ENCODE measurements at places on chromosomes 12 and 14. TPM values are rescaled to one million over a fixed set of nuclear protein-coding genes. Genes with fewer than 3 reads are reported as not detected.

GRCh38 chr12:42504049-42504448 is 85.5 kb downstream of the PRICKLE1 start:
- DNase-seq: peak; percentile 36

DNA sequence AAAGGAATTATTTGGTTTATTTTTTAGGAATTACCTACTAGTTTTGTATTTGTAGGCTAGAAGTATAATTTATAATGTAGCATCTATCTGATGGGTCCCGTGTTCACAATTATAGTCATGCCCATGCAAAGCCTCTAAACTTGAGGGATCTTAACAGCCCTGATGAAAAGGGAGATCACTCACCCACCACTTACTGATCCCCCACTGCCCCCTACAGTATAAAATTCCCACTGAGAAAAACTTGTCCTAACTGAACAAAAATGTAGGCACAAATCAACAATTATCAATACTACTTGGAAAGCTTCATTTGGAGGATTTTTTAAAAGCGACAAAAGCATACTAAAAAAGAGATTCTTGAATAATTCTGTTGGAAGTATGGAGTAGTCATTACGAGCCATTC is 21.0 kb downstream of the WIF1 start:
- no peak for DNase-seq

DNA sequence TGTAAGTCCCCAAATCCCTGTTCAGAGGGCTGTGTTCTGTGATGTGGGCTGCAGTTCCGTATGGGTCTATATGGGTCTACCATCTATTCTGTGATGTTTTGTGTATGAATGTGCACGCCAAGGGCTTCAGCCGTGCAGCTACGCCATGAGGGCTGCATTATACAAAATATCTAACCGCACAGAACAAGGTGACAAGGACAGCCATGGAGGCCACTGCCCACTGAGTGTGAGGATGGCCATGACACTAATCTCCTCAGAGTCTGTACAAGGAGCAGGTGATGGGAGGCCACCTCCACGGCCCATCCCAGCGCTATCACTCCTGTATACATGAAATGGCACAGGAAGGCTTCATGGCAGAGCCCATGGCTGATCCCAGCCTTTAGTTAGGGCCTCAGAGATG is 102.0 kb downstream of the DICER1 start:
- DNase-seq: no peak

DNA sequence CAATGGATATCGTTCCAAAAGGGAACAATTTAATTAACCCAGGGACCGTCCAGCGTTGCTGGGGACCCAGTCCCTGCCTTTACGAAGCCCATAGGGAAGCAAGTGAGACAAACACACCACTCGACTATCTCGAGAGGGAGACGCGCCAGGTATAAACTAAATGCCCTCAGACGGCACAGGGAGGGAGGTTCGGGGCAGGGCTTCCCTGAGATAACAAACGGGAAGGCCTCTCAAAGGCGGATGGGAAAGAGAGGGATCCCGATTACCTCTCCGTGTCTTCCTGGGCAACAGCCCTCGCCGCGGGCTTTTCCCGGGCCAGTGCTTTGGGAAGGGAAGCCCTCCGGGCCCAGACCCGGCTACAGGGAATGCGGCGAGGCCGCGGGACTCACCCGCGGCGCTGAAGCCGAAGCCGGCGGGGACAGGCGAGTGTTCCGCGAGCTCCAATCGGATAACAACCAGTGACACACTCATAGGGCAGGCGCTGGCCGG is 390 bp downstream of the BRAP start:
- no peak for DNase-seq

DNA sequence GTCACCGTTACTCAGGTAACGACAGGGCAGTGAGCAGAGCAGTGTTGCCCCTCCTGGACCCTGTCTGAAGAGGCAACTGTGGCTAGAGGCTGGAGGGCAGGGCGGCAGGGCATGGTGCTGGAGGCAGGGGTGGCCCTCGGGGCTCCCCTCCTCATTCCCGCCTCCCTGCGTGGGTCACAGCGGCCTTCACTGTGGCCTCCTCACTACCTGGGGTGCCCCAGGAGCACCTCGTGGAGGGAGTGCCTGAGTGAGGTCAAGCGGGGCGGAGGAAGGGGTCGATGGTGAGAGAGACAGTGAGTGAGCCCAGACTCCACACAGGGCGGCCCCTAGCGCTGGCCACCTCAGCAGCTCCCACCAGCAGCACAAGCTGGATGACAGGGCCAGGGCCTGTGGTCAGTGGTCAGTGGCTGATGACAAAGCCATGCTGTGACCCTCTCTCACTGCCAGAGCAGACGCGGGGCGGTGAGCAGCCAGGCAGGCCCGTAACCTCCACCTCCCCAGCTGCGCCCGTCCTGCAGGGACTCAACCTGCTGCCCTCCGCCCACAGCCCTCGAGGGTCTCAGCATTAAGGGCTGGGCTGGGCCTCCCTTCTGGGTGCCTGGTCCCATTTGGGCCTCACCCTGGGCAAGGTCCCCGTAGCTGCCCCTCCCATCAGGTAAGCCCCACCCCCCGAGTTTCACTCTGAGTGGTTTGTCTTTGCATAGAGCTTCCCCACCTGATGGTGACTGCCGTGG is 17.8 kb downstream of the GPR132 start:
- no peak for DNase-seq

EIF2S3B gene
- polyA plus RNA-seq: 9.8 TPM

KRT8 gene
- polyA plus RNA-seq: 245 TPM

LTB4R gene
- 2.6 TPM for polyA plus RNA-seq

SSPN gene
- 16.5 TPM for polyA plus RNA-seq

All from right renal pelvis (tissue), 4 donors.